ENCODE measurements at places on chromosomes 7 and 10.

DNA sequence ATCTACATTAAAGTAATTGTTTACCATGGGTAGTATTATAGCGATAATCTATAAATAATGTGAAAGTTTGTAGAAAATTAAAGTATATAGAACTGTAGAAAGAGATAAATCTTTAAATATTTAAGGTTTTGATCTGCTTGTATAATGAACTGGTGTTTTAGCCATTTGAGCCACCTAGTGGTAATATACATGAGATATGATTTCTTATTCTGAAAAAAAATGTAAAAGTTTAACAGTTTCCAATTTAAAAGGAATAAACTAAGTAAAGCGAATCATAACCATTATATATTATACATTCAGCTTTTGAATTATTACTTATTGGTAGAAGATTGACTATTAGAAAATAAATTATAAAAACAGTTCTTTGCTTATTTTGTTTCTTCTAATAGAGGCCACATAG lies 91.2 kb downstream of the OTUD1 start:
- no peak for DNase-seq

DNA sequence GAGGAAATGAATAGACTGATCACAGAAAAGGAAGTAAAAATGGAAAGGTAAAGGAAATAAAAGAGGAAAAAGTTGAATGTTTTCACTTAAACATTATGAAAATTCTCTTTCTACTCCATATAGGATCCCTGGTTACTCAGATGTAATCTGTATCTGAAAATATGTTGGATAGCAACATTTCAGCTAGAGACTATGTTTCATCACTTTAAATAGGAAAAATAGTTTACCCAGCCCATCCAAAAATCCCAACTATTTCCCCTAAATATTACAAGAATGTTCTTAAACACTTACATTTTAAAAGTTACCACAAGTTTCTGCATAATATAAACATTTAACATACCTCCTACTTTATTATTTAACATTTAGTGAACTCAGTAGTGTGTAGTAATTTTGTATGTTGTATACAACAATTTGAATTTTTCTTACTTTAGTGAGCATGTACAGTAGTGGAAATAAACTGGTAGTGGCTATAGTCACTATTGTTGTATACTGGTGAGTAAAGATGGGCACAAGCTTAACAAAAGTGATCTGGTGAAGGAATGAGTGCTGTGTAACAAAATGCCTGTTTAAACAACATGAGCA lies 27.1 kb downstream of the SLF2 start:
- no peak for DNase-seq

DNA sequence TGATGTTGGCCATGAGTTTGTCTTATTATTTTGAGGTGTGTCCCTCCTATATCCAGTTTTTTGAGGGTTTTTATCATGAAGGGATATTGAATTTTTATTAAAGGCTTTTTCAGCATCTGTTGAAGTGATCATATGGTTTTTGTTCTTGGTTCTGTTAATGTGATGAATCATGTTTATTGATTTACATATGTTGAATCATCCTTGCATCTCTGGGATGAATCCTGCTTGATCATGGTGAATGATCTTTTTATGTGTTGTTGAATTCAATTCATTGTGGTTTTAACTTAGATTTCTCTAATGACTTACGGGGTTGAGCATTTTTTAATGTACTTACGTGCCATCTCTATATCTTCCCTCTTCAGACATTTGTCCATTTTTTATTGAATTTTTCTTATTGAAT lies 22.9 kb downstream of the DLD start:
- no peak for DNase-seq

DNA sequence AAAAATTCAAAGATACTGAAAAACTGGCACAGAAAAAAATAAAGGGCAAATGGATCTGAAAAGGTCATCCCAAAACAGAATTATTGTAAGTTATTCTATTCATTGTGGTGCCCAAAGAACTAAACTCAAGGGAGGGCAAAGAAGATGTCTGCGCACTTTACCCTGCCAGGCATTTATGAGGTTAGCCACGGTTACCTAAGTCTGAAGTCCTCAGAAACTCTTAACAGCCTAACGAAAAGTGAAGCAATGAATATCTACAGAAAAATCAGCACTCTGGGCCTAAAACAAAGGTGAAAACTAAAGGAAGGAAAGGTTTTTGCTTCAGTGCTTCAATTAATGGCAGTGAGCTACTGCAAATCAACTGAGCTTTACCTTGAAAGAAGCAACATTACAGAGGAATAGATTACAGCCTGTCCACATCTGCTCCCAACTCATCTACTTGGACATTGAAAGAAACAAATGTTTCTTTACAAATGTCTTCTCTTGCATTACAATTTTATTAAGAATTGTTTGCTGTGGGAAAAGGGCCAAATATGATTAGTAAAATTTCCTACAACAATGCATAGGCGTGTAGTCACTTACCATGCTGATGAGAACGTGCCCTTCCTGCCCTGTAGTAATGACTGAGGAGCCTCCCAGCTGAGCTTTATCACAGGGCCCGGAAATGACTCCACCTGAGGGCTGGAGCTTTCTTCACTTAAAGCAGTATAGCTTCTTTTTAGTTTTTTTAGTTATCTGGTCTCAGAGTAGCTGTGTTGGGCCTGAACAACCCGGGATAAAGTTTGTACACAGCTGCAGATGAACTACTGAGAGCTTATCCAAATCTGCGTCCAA lies at the start of gene TUBAL3:
Gene TUBAL3, minus strand, starts transcription at position 621 of the 834 bp plus-strand sequence. Its CDS starts 36 bp downstream, at position 585.
- no peak for DNase-seq

GRCh38 chr10:52194191-52194590 lies 119.9 kb upstream of the DKK1 start:
- DNase-seq = no peak

- DNase-seq = no peak
Measured at GRCh38 chr10:84269773-84270172, 24.9 kb downstream of the RGR start.

- no peak for DNase-seq
Measured at GRCh38 chr10:91856637-91857036, 52.6 kb downstream of the FGFBP3 start.

GRCh38 chr7:139479620-139480019 lies 3.9 kb downstream of the KLRG2 start:
- no peak for DNase-seq

- DNase-seq = no peak
Measured at GRCh38 chr7:75892634-75893272, 13.9 kb downstream of the RHBDD2 start.

GRCh38 chr10:122422266-122422989 lies 32.0 kb upstream of the ARMS2 start:
- DNase-seq = no peak

DNA sequence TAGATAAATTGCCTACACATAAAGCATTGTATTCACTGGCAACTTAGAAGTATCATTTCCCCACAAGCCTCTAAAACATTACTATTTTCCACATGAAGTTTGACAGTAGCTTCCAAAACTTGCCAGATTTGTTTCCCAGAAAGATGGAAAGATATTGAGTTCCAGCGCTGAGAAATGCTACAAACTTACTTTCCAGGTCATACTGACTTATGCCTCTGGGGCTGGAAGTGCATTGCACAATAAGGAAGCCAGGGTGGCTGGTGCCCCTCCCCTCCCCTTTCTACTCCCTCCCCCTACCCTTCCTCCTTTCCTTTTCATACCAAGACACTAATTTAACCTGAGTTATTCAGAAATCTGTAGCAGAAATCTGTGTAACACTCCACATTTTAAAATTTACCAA lies 212.6 kb downstream of the WDR37 start:
- no peak for DNase-seq

GRCh38 chr7:129466796-129467195 lies 32.6 kb downstream of the STRIP2 start:
- DNase-seq = no peak

GRCh38 chr7:40848541-40849221 lies 713.9 kb downstream of the SUGCT start:
- DNase-seq = no peak

DNA sequence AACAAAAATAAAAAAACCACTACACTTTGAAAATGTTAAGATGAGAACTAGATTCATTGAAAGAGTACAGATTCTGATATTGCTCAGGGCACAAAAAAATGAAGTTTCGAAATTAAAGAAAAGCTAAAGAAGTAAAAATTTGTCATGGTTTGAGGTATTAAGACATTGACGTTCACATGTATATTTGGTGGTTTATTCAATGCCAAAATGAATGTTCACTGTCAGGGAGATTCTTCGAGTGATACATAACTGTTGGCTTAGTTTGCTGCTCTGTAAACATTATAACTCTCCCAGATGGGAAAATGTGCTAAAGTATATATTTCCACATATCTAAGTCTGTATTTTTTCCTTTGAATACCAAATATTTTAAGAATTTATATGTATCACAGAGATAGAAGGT lies 345.0 kb downstream of the SEMA3D start:
- no peak for DNase-seq

DNA sequence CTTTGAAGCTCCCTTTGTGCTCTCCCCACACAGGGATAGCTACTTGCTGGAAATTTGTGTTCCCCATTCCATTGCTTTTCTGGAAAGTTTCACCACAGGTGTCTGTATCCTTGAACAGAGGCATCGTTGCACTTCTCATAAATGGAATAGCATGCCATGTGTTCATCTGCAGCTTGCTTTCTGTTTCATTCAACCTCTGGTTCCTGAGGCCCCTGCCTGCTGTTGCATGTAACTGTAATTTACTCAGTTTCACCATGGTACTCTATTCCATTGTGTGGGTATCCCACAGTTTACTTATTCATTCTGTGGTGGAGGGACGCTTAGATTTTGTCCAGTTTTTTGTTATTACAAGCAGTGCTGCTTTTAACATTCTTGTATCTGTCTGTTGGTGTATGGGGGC lies 32.0 kb downstream of the EEPD1 start:
- no peak for DNase-seq

- no peak for DNase-seq
Measured at GRCh38 chr10:59036311-59037017, 140.0 kb upstream of the PHYHIPL start.

DNA sequence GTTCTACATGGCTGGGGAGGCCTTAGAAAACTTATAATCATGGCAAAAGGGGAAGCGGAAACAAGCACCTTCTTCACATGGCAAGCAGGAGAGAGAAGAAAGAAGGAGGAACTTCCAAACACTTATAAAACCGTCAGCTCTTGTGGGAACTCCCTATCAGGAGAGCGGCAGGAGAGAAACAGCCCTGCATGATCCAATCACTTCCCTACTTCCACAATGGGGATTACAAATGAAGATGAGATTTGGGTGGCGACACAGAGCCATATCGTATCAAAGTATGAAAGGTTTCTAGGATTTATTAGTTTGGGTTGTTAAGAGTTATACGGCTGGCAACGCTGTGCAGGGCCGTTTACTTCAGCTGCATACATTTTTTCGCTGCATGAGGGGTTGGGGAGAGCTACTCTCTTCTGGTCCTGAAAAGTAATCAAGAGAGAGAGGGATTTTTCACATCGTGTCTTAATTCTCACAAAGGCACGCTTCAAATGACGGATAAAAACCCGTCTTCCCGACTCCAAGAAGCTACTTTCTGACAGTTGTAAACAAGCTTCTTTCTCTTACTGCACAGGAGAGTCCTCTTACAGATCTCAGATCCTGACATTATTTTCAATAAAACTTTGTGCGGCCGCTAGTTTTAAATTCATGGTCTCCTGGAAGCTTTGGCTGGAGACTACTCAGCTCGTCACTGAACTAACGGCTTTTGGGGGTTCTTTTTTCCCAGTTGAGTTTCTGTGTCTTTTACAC lies 751 bp upstream of the GTPBP10 start:
- peak; percentile 0 for DNase-seq

GRCh38 chr10:117226813-117227451 lies 14.0 kb upstream of the SLC18A2 start:
- DNase-seq = no peak

- DNase-seq = no peak
Measured at GRCh38 chr10:36421992-36422391, 703.4 kb upstream of the ANKRD30A start.
